Activated T-cell treated with anti-CD3 and anti-CD28 coated beads for 4 hours (primary cell): ENCODE measurements at places on chromosomes 13 and 19.

DNA sequence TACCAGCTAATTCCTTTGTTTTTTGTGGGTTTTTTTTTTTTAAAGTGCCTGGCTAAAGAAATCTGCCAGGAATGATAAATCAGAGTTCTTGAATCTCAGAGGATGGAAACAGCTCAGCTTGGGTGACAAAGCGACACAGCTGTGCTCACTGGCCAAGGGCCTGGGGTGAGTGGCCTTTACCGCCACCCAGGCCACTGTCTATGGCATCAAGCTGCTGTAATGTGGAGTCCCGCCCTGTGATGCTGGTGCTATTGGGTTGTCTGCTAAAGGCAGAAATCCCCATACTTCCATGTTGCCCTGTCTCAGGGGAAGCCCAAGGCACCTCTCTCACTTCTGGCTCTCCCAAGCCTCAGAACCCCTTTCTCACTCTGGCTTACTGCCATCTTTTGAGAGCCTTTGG, 82.6 kb upstream of the FARP1 start:
- DNase-seq = no peak

- DNase-seq = no peak
Observed at GRCh38 chr19:15469513-15470297, 5.4 kb upstream of the RASAL3 start.

GRCh38 chr19:54650108-54650655, 12.6 kb upstream of the LILRB4 start:
- no peak for DNase-seq

DNA sequence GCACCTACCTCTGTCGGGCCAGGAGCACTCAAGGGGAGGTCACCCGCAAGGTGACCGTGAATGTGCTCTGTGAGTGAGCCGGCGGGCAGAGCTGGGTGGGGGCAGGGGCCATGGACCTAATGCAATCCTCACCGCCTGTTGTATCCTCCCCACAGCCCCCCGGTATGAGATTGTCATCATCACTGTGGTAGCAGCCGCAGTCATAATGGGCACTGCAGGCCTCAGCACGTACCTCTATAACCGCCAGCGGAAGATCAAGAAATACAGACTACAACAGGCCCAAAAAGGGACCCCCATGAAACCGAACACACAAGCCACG, 1.8 kb upstream of the ICAM4 start:
- no peak for DNase-seq

GRCh38 chr19:35596366-35596999, 10.5 kb downstream of the PMIS2 start:
- no peak for DNase-seq

- DNase-seq = no peak
Observed at GRCh38 chr19:48308631-48309586, 16.4 kb upstream of the EMP3 start.

- no peak for DNase-seq
Observed at GRCh38 chr19:33150852-33151518, 19.1 kb downstream of the WDR88 start.
